ENCODE measurements at places on chromosomes 6 and 20. TPM values are rescaled to one million over a fixed set of nuclear protein-coding genes. Genes with fewer than 3 reads are reported as not detected.
A peak's percentile ranks its signal among the peaks of the same experiment; 100 is the strongest.

The LHFPL5 gene
- not detected for total RNA-seq

The OPRL1 gene
- total RNA-seq = 3.2 TPM

DNA sequence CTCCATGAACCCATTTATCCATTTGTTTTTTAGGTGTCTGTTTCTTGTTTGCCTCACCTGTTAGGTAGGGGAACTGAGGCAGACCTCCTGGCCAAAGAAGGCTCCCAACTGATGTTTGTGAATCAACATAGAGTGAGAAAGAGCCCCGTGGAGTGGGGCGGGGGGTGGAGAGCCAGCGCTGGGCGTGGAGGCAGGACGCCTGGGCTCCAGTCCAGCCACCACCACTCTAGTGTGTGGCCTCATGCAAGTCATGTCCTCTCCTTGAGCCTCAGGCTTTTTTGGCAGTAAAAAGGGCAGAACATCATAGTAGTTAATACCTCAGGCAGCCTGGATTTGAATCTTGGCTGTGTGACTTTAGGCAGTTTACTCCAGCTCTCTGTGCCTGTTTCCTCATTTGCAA, 42.2 kb upstream of the SCRT2 start:
- H3K4me3 ChIP-seq = no peak overlapping the region
- H3K27ac ChIP-seq = no peak overlapping the region
- H3K27me3 ChIP-seq = no peaks in the 10 kb centered on the region
- DNase-seq = no peak
- H3K36me3 ChIP-seq = no peaks in the 10 kb centered on the region

The RAET1G gene
- not detected for total RNA-seq

The SAMD10 gene
- total RNA-seq = 3.0 TPM

- peak overlapping the region; percentile 85 for H3K4me3 ChIP-seq
- H3K4me1 ChIP-seq = peaks cover 26% of the 10 kb centered on the region
- H3K27me3 ChIP-seq = no peaks in the 10 kb centered on the region
- no peak for DNase-seq
- H3K36me3 ChIP-seq = no peaks in the 10 kb centered on the region
- peak overlapping the region; percentile 59 for H3K27ac ChIP-seq
Measured at GRCh38 chr6:36386495-36387439, 702 bp downstream of the ETV7 start.

The C6orf141 gene
- total RNA-seq = 0.54 TPM

DNA sequence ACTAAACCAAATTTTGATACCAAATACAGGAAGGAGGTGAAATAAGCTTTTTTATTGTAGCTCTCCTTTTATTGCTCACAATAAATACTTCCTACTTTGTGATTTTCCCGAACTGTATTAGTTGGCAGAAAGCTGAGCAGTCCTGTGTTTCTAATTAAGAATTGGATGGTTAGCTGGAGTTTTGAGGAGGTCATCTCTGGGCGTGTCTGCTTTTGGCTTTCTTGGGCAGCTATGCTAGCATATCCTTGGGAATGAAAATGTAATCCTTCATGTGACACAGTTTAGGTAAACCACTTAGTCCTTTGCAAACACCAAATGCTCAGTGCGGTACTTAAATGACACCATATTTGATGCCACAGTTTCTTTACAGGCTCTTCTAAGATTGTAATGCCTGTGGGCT, 67.5 kb downstream of the MTHFD1L start:
- no peaks in the 10 kb centered on the region for H3K27me3 ChIP-seq
- peaks cover 8% of the 10 kb centered on the region for H3K36me3 ChIP-seq
- H3K27ac ChIP-seq = no peak overlapping the region
- peaks cover 16% of the 10 kb centered on the region for H3K4me1 ChIP-seq

DNA sequence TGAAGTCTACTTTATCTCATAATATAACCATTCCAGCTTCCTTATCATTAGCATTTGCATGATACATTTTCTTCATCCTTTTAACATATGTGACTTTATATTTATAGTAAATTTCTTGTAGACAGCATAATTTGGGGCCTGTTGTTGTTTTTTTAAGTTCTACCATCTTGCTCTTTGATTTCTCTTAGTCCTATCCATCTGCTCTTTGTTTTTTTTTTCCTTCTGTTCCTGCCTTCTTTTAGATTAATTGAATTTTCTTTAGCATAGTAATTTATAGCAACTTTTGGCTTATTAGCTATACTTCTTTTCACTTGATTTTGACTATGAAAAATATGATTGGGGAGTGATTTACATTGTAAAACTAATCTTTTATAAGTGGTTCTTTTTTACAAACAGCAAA, 19.2 kb upstream of the FABP7 start:
- H3K27me3 ChIP-seq = no peaks in the 10 kb centered on the region
- H3K4me1 ChIP-seq = no peaks in the 10 kb centered on the region
- H3K4me3 ChIP-seq = no peak overlapping the region

DNA sequence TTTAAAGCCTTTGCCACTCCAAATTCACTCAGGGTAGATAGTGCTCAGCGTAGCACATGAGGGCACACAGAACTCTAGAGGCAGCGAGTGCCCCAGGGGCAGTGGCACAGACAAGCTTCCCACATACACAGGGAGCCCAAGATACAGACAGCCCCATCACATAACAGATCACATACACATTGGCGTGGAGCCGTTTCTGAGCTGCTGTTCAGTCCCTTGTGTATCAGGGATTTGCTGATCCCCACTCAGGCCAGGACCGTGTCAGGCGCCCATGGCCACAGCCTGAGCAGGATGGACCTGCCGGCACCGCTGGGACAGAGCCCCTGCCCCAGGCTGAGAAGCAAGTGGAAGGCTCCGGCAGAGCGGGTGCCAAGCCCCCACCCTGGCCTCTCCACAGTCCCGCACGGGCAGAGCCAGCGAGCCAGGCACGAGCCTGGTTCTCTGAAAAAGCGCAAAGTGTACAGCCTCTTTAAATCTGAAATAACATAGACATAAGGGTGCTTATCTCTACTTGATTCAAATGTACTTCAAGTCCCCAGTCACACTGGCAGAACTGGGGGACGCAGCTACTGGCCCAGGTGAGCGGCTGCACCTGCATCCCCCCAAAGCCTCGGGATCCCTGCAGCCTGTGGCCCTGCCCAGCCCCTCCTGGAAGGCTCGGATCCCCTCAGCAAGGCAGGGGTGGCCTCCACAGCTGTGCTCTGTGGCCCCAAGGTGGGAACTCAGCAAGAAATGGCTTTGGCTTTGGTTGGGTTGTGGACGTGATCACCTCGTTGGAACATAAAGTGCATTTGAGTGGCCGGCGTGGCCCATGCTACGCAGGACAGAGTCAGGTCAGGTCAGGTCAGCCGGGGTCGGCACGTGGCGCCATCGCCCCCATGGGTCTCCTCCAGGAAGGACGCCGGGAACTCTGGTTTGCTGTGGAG, 231.3 kb downstream of the ERMARD start:
- no peak for DNase-seq
- H3K27me3 ChIP-seq = no peaks in the 10 kb centered on the region
- no peak overlapping the region for H3K27ac ChIP-seq
- no peak overlapping the region for H3K4me3 ChIP-seq
- H3K4me1 ChIP-seq = no peaks in the 10 kb centered on the region
- H3K36me3 ChIP-seq = no peaks in the 10 kb centered on the region

The HCRTR2 gene
- not detected for total RNA-seq

The IYD gene
- total RNA-seq = 0.27 TPM

The BTNL2 gene
- not detected for total RNA-seq

DNA sequence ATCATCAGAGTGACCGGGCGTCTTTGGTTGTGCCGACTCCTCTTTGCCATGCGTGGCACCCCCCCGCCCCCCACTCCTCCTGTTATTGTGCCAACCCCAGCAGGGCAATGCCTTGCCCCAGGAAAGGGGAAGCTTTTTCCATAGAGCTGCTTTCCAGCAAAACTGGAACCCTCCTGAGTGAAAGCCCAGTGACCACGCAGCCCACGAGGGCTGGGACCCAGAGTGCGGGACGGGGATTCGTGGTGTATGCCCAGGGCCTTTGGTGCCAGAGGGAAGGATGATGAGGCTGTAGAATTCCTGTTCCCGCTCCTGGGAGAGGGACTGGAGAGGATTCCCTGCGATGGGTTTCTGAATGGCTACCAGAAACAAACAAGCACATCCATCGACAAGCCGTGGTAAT, 116.8 kb upstream of the BACH2 start:
- no peaks in the 10 kb centered on the region for H3K27me3 ChIP-seq
- no peak for DNase-seq
- H3K4me1 ChIP-seq = peaks cover 6% of the 10 kb centered on the region
- peak overlapping the region; percentile 63 for H3K4me3 ChIP-seq
- H3K27ac ChIP-seq = no peak overlapping the region

Measured in thoracic aorta (tissue), 2 donors.